SK-N-DZ (cell line): ENCODE measurements at places on chromosomes 4 and X.
A peak's percentile ranks its signal among the peaks of the same experiment; 100 is the strongest.

DNA sequence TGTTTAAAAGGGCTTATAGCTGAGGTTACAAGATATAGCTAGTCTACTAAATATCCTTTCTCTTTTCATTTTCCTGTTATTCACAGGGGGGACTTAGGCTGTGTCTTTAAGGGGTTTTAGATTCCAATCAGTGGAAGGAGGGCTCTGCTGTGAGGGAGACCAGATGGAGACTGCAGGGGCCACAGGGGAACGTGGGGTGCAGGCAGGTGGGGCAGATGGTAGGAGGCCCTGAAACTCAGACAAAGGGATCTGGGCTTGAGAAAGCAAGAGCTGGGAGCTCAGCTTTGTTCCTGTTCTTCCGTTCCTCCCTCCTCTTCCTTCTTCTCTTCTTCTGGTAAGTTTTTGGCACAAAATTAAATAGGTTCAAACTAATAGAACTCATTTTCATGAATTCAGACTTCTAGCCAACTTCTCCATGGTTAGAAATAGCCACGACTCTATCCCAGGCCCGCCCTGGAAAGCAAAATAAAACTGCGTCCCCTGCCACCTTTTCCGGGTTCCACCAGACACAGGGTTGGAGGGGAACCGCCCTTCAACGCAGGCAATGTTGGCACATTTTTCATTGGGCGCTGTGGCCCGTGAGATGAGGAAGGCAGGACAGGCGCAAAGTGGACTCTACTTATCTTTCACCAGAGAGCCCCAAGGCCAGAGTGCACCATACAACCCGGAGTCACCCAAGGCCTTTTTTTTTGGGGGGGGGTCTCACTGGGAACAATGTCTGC lies 3.5 kb upstream of the TMSB4X start:
- DNase-seq = no peak

DNA sequence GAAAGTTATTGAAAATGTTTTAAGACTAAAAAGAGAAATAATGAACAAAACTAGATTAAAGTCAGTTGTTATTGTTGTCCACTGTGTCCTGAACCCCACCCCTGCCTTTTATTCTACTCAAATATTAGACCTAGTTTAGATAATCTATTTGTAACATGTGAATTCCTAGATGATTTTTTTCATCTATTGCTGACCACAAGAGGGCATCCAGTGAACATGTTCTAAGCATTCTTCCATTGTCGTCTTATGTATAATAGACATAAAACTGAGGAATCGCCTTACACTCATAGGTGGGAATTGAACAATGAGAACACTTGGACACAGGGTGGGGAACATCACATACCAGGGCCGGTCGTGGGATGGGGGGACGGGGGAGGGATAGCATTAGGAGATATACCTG lies 36.4 kb upstream of the HPRT1 start:
- no peak for DNase-seq

DNA sequence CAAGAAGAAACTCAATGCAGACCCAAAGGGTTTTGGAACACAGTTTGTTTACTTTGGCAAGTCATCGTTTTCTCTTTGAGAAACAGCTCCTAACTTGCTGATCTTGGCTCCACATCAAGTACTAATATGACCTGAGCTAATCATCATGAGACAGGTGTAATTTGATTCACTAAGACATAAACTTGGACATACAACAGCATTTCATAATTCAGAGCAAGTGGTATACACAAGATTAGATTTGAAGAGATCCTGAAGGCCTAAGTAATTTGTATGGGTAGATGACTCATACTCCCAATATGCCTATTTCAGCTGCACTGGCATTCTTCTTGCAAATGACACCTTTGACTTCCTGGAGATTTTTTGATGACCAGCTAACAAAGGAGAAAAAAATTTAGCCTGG lies 1521.7 kb downstream of the RPA4 start:
- DNase-seq = no peak

DNA sequence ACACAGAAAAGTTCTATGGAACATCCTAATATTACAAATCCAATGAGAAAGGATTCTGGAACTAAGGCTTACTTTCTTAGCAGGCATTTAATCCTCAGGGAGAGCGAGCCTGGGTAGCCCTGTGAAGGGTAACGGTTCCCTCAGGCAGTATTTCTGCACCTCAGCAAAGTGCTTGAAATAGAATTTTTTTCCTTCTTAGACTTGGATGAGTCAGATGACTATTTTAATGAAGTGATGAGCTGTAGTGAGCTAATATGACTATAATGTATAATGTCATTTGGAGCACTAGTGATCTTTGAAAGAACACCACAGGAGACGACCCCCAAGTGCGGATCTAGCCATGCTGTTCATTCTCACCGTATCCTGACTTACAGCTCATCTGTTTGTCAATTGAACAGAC lies 493.0 kb upstream of the FAM241A start:
- no peak for DNase-seq

DNA sequence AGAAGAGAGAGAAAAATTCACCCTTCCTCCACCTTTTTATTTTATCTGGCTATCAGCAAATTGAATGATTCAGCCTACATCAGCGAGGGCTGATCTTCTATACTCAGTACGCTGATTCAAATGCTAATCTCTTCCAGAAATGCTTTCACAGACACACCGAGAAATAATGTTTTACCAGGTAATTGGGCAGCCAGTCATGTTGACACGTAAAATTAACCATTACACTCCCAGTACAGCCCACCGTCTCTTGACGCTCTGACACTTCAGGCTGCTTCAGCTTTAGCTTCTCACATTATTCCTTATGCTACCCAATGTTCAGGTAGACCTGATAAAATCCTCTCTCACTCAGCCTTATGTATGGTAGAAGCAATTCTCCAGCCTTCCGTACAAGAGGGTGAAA lies 835.2 kb upstream of the PCDH10 start:
- no peak for DNase-seq

GRCh38 chr4:141346144-141346543 lies 125.4 kb downstream of the ZNF330 start:
- peak; percentile 61 for DNase-seq

- no peak for DNase-seq
Measured at GRCh38 chr4:148238811-148239493, 203.3 kb downstream of the NR3C2 start.

GRCh38 chr4:39083164-39083563 lies 21.1 kb downstream of the KLHL5 start:
- no peak for DNase-seq

DNA sequence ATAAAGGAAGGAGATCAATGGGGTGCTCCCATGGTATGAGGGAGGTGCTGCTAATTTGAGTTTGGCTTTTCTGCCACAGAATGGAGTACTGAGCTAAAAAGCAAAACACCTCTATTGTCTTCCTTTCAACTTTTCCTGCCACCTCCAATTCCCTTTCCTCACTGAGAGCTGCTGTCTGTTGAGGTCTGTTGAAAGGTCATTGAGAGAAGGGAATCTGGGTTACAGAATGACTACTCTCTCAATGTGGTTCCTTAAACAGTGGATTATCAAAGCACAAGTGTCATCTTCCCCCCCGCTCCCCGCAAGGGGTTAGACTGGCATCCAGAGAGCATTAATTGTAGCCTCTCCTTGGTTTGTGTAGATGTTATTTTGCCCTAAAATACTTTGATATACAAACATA lies 10.7 kb downstream of the USP9X start:
- no peak for DNase-seq

DNA sequence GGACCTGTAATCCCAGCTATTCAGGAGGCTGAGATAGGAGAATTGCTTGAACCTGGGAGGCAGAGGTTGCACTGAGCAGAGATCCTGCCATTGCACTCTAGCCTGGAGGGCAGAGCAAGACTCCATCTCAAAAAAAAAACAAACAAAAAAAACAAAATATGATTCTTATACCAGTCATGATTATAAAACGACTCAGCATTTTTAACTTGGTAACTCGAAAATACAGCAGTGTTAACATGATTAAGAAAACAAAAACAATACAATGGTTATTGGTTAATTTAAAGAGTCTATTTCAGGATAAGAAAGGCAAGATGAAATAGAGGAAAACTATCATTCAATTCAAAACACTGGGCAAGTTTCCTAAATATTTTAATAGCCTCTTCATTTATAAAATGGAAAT lies 865.3 kb downstream of the PCDH7 start:
- DNase-seq = no peak

DNA sequence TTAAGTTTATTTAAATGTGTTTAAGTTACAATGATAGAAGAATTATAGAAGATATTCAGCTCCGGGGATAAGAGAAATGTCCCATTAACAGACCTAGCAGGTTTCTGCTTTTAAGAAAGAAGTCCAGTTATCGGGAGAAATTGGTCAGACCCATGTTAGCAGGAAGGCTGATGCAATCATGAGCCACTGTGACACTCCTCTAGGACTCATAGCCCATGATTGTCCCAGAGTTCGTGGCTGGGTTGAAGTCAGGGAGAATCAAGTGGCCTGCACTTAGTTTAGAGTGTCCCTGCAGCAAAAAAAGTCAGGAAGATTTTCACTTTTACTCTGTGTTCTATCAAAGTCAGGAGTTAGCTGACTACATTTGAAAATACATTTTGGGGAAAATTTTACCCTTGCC lies 72.0 kb downstream of the TMEM144 start:
- DNase-seq = no peak

DNA sequence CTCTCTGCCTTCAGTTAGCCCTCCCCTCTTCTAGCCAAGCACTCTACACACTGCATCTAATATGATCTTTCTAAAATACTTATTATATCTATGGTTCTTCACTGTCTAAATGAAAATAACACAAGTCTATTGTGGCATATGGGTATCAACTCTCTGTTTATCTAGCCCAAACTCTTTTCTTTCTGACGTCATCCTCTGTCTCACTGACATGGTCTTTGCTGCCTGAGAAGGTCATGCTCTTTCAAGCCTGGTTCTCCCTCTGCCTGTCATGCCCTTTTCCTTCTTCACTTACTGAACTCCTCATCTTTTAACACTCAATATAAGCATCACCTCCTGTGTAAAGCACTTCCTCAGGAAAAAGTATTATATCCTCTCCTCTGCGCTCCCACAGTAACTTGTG lies 672.2 kb upstream of the CT83 start:
- no peak for DNase-seq

DNA sequence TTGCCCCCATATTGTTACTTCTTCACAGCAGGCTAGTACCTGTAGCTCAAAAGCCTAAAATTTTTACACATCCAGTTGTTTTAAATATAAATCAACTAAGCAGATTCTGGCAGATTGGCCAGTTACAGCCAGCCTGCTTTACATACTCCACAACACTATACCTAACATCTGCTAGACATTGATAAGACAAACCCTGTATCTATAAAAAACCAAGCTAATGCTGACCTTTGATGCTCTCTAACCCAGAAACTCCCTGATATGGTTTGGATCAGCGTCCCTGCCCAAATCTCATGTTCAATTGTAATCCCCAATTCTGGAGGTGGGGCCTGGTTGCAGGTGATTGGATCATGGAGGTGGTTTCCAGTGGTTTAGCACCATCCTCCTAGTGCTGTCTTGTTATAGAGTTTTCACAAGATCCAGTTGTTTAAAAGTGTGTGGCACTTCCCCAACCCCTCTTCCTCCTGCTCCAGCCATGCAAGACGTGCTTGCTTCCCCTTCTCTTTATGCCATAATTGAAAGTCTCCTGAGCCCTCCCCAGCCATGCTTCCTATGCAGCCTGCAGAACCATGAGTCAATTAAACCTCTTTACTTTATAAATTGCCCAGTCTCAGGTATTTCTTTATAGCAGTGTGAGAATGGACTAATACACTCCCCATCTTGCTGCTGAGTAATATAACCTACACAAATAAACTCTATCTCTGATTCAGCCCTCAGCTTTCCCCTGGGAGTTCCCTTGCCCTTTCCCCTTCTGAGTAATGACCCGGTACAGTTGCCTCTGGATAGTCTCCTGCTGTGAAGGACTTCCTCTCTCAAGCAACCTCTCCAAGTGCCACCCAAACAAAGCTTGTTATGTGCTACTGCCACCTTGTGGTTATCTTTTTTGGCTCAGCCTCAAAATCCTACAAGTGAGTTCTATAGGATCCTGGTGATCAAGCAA lies 39.6 kb downstream of the ZCCHC13 start:
- peak; percentile 64 for DNase-seq

GRCh38 chrX:54076903-54077302 lies 32.6 kb upstream of the PHF8 start:
- no peak for DNase-seq

DNA sequence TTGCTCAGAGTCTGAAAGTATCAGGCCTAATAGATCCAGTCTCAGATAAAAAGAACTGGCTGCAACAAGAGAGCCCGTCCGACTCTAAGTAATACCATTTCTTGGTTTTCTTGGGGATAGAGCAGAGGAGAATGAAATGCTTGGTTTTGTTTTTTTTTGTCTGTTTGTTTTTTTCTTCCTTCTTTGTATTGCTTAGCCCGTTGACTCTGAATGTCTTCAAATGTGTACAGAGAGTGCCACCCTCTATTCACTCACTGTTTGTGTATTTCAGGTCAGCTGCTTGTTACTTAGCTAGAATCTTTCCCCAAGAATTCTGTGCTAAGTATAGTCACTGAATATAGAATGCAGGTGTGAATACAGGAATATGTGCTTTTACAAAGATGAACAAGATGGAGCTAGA lies 5.7 kb upstream of the TMEM156 start:
- no peak for DNase-seq

- DNase-seq = no peak
Measured at GRCh38 chr4:70158576-70158975, 4.5 kb downstream of the PRR27 start.

DNA sequence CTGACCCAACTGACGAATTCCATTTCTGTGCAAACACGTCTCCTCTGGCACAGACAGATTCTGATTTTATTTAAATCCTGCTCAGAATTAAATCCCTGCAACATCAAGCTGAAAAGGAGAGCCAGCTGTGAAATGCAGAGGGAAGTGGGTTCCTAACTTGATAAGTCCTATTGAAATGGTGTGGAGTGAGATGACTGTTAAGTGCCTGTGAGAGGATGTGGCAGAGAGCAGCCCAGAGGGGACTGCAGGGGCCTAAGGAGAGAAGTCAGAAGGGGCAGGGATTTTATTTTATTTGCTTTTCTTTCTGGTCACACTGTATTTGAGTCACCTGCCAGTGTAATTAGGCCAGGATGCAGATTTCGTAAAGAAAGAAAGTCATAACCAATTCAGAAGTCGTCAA lies 277.4 kb downstream of the NKX6-1 start:
- no peak for DNase-seq

- DNase-seq = no peak
Measured at GRCh38 chr4:185671066-185671465, 135.8 kb upstream of the PDLIM3 start.
